ENCODE measurements at places on chromosomes 6 and 20.

GRCh38 chr6:43215066-43215465 is 14.2 kb downstream of the DNPH1 start:
- H3K36me3 ChIP-seq = peaks cover 3% of the 10 kb centered on the region

DNA sequence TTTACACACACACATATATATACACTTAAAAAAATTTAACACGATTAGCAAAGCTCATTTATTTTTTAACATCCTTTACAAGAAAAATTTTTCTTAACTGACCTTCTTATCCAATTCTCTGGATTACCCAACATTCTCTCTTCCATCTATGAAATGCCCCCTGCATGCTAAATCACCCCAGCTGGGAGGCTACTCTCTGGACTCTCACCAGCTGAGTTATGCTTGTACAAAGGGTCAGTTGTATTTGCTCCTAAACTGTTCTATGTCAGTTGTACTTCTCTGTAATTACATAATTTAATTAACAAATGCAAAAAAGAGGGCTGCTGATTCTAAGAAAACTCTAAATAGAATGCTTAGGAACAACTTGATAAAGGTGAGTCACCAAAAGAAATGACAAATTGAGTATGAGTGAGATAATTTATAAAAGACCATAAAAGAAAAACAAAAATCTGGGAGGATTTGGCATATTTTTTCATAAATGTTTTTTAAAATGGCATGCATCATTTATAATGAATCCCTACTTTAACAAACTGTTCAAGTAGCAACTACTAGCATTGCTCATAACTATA is 120.5 kb downstream of the KIF13A start:
- no peak overlapping the region for H3K4me3 ChIP-seq
- no peaks in the 10 kb centered on the region for H3K27me3 ChIP-seq
- no peak overlapping the region for H3K27ac ChIP-seq
- H3K36me3 ChIP-seq = no peaks in the 10 kb centered on the region

DNA sequence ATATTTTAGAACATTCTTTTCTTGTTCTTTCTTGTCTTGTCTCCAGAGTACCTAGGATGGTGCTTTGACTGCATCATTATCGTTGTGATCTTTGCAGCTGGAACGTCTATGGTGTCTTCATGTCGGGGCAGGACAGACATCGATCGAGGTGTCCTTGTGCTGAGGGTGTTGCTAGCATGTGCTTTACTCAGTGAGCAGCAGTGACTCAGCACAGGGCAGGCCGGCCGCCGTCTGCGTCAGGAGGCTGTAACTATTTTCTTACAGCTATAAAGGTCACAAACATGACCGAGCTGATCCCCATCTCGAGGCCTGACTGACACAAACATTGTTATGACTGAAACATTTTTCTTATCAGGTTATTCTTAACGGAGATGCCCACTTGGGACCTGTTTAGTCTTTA is 14.9 kb upstream of the CTCFL start:
- no peak overlapping the region for H3K27ac ChIP-seq
- no peak for DNase-seq
- no peak overlapping the region for H3K4me3 ChIP-seq

DNA sequence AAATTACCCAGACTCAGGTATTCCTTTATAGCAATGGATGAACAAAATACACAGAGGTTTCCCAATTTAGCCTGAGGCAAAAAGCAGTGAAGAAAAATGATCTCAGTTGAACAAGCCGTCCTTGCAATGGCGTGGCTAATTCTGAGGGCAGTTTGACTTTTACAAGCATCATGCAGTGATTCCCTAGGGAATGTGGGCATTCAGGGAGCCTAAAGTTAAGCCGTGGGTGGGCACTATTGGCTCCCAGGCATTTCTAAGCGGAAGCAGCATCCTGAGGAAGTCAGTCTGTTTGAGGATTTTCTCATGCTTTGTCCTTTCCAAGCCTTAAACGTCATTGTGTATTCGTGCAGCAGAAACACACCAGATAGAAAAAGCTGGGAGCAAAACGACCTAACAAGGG is 133.9 kb downstream of the MYLK4 start:
- no peak for DNase-seq
- H3K4me3 ChIP-seq = no peak overlapping the region
- H3K27me3 ChIP-seq = no peaks in the 10 kb centered on the region
- H3K36me3 ChIP-seq = no peaks in the 10 kb centered on the region
- no peak overlapping the region for H3K27ac ChIP-seq
- H3K4me1 ChIP-seq = no peaks in the 10 kb centered on the region

GRCh38 chr6:148524976-148525375 is 182.3 kb downstream of the SASH1 start:
- no peak overlapping the region for H3K4me3 ChIP-seq
- no peak for DNase-seq
- no peaks in the 10 kb centered on the region for H3K36me3 ChIP-seq
- no peaks in the 10 kb centered on the region for H3K4me1 ChIP-seq
- no peak overlapping the region for H3K27ac ChIP-seq

- H3K27me3 ChIP-seq = no peaks in the 10 kb centered on the region
- peaks cover 2% of the 10 kb centered on the region for H3K4me1 ChIP-seq
- DNase-seq = no peak
Measured at GRCh38 chr20:34938466-34939163, 17.0 kb downstream of the GSS start.

DNA sequence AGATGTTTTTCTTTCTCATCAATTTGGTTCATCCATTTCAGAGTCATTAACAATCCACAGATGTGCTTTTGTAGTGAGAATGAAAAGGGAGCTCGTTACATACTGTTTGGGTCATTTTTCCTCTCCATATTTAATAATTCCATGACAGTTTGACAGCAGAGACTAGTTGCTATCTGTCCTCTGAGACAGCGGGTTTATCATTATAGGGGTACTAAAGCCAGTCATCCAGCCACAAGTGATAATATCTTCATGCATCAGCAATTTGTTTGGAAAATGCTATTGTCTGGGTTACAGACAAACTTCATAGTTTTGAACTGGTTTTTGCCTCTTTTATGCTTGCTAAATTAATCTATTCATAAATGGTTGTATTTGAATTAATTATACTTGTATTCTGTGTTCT is 350.6 kb upstream of the FLRT3 start:
- no peaks in the 10 kb centered on the region for H3K4me1 ChIP-seq
- H3K27ac ChIP-seq = no peak overlapping the region

- no peak for DNase-seq
- H3K4me1 ChIP-seq = no peaks in the 10 kb centered on the region
- H3K4me3 ChIP-seq = no peak overlapping the region
- no peaks in the 10 kb centered on the region for H3K36me3 ChIP-seq
Measured at GRCh38 chr20:50678169-50678898, 13.0 kb downstream of the RIPOR3 start.

GRCh38 chr6:122778302-122778701 is 1.2 kb upstream of the FABP7 start:
- no peak overlapping the region for H3K27ac ChIP-seq
- no peaks in the 10 kb centered on the region for H3K4me1 ChIP-seq
- no peak for DNase-seq
- no peaks in the 10 kb centered on the region for H3K36me3 ChIP-seq
- no peaks in the 10 kb centered on the region for H3K27me3 ChIP-seq

DNA sequence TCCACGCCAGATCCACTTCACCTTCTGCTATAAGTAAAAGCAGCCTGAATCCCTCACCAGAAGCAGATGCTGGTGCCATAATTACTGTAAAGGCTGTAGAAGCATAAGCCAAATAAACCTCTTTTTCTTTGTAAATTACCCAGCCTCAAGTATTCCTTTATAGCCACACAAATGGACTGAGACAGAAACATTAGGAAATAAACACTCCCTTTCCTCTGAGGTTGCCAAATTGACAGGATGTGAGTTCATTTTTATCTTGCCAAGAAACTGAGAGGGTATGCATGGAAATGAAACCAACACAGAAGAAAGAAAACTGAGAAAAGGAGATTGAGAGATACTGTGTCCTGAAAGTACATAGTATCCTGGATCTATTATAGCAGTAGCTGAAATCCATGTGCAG is 481.2 kb downstream of the HAO1 start:
- no peak for DNase-seq
- no peaks in the 10 kb centered on the region for H3K36me3 ChIP-seq
- no peaks in the 10 kb centered on the region for H3K27me3 ChIP-seq
- H3K27ac ChIP-seq = no peak overlapping the region
- no peaks in the 10 kb centered on the region for H3K4me1 ChIP-seq

GRCh38 chr6:152815230-152815872 is 64.8 kb downstream of the VIP start:
- no peak overlapping the region for H3K27ac ChIP-seq
- no peak overlapping the region for H3K4me3 ChIP-seq
- no peak for DNase-seq
- no peaks in the 10 kb centered on the region for H3K36me3 ChIP-seq
- no peaks in the 10 kb centered on the region for H3K27me3 ChIP-seq

- no peak overlapping the region for H3K27ac ChIP-seq
- no peak overlapping the region for H3K4me3 ChIP-seq
- no peak for DNase-seq
- no peaks in the 10 kb centered on the region for H3K36me3 ChIP-seq
- H3K4me1 ChIP-seq = peaks cover 6% of the 10 kb centered on the region
Measured at GRCh38 chr20:23120936-23121750, 35.0 kb upstream of the CD93 start.

GRCh38 chr6:111803804-111804203 is 69.4 kb downstream of the FYN start:
- peaks cover 5% of the 10 kb centered on the region for H3K4me1 ChIP-seq
- H3K4me3 ChIP-seq = no peak overlapping the region
- no peak overlapping the region for H3K27ac ChIP-seq
- H3K27me3 ChIP-seq = no peaks in the 10 kb centered on the region
- no peak for DNase-seq

- H3K36me3 ChIP-seq = no peaks in the 10 kb centered on the region
- no peaks in the 10 kb centered on the region for H3K4me1 ChIP-seq
- H3K27me3 ChIP-seq = no peaks in the 10 kb centered on the region
- DNase-seq = no peak
Measured at GRCh38 chr6:34236131-34236442, 586 bp upstream of the HMGA1 start.

DNA sequence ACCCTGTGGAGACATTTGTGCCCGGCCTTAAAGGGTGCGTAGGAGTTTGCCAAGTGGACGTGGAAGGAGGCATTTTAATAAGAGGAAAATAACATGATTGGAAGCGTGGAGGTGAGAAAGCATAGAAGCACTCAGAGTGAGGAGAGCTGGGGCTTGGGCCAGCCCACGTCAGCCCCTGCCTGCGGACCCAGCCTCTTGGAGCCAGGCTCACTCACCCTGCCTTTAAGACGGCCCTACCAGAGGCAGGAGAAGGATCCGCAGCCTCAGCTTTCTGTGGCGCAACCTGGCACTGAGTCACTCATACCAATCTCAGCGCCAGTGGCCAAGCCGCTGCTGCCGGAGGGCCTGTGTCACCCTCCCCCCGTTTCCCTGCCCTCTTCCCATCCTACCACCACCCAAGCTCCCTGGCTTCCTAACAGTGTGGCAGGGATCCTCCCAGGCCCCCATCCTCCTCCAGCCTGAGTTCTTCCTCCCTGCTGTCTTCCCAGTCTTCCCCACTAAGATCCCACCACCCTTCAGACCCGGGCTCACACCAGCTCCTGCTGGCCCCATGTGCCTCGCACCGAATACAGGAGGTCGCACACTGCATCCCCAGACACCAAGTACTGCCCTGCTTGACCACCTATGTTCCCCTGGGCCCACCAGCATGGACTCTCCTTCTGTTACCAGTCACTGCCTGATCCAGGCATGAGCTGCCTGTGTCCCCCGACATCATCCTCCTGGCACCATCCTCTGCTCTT is 285.2 kb downstream of the UST start:
- no peaks in the 10 kb centered on the region for H3K36me3 ChIP-seq
- H3K4me3 ChIP-seq = no peak overlapping the region
- DNase-seq = no peak
- no peak overlapping the region for H3K27ac ChIP-seq

DNA sequence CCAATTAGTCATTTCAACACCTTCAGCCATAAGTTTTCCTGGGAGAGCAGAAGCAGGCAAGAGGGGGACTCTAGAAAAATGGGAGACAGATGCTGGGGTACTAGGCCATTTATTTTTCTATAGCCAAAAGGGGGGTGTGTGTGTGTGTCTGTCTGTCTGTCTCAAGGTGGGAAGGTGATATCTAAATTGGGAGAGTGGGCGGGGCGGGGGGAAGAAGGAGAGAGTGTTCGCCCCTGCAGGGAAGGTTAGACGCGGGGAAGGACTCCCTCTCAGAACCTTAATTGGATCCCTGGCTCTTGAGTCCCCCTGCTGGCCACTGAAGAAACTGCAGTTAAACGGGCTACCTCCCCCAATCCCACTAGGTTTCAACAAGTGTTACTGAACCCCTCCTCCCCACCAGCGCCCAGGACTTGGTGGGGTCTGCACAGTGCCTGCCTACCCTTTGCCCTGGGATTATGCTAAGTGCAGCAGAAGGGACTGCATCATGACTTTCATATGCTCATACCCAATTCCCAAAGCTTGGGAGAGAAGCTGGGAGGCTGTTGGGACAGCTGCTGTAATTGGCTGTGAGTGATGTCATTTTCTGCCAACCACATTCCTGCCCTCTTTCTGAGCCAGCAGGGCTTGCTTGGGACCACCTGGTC is 45.8 kb downstream of the FOXP4 start:
- peak; percentile 90 for DNase-seq
- no peak overlapping the region for H3K4me3 ChIP-seq
- H3K4me1 ChIP-seq = no peaks in the 10 kb centered on the region
- H3K27ac ChIP-seq = no peak overlapping the region
- H3K27me3 ChIP-seq = no peaks in the 10 kb centered on the region

GRCh38 chr6:125793863-125794262 is 3.1 kb downstream of the NCOA7 start:
- H3K27me3 ChIP-seq = no peaks in the 10 kb centered on the region
- DNase-seq = no peak
- peaks cover 13% of the 10 kb centered on the region for H3K4me1 ChIP-seq
- no peak overlapping the region for H3K27ac ChIP-seq

- no peak overlapping the region for H3K27ac ChIP-seq
- no peaks in the 10 kb centered on the region for H3K36me3 ChIP-seq
- H3K4me1 ChIP-seq = no peaks in the 10 kb centered on the region
- no peak for DNase-seq
Measured at GRCh38 chr6:34961574-34961973, 72.5 kb downstream of the ANKS1A start.

- no peaks in the 10 kb centered on the region for H3K27me3 ChIP-seq
- H3K4me1 ChIP-seq = no peaks in the 10 kb centered on the region
- DNase-seq = no peak
- H3K36me3 ChIP-seq = no peaks in the 10 kb centered on the region
- H3K4me3 ChIP-seq = no peak overlapping the region
- H3K27ac ChIP-seq = no peak overlapping the region
Measured at GRCh38 chr20:53524589-53525312, 68.9 kb downstream of the ZNF217 start.

- H3K4me3 ChIP-seq = no peak overlapping the region
- peaks cover 6% of the 10 kb centered on the region for H3K36me3 ChIP-seq
Measured at GRCh38 chr20:5557123-5557522, 193.1 kb upstream of the SHLD1 start.

GRCh38 chr6:13454286-13455221 is 32.8 kb downstream of the GFOD1 start:
- no peaks in the 10 kb centered on the region for H3K27me3 ChIP-seq
- H3K36me3 ChIP-seq = no peaks in the 10 kb centered on the region

GRCh38 chr6:149268768-149269167 is 48.7 kb upstream of the TAB2 start:
- no peaks in the 10 kb centered on the region for H3K27me3 ChIP-seq
- no peak for DNase-seq
- no peaks in the 10 kb centered on the region for H3K36me3 ChIP-seq
- no peak overlapping the region for H3K27ac ChIP-seq
